ENCODE measurements at places on chromosomes 4 and X. TPM values are rescaled to one million over a fixed set of nuclear protein-coding genes. Genes with fewer than 3 reads are reported as not detected.

- peak overlapping the region; percentile 70 for H3K4me3 ChIP-seq
- H3K27me3 ChIP-seq: peaks cover 48% of the 10 kb centered on the region
- no peak overlapping the region for H3K27ac ChIP-seq
- DNase-seq: no peak
Observed at GRCh38 chr4:997375-998071, 4.3 kb upstream of the SLC26A1 start.

Gene UGT2A1
- total RNA-seq: not detected

DNA sequence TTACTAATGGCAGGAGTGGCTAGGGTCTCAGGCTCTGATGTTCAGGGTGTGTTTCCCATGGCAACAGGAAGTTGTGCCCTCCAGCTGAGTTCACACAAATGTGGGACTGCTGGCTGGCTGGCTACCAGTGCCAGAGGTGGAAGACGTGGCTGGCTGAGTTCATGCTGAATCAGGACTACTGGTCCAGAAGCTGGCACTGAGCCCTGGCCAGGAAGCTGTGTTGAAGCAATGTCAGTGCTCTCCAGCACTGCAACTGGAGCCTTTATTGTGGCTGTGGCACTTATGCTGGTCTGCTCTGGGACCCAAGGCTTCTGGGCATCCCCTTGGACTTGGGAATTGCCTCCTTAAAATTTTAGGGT lies 42.0 kb upstream of the ZXDA start:
- no peak overlapping the region for H3K27ac ChIP-seq
- no peak overlapping the region for H3K4me3 ChIP-seq
- H3K27me3 ChIP-seq: no peaks in the 10 kb centered on the region
- no peaks in the 10 kb centered on the region for H3K36me3 ChIP-seq
- DNase-seq: no peak

Gene HS3ST1
- 2.5 TPM for total RNA-seq

- H3K27ac ChIP-seq: no peak overlapping the region
- H3K36me3 ChIP-seq: no peaks in the 10 kb centered on the region
- no peaks in the 10 kb centered on the region for H3K4me1 ChIP-seq
- peaks cover 3% of the 10 kb centered on the region for H3K27me3 ChIP-seq
Observed at GRCh38 chr4:25085671-25086070, 54.9 kb upstream of the LGI2 start.

GRCh38 chr4:89894649-89895550 lies at the start of gene MMRN1:
TSS of gene MMRN1 (plus strand) at chr4:89894854. CDS start at chr4:89894972, 118 bp downstream.
- H3K36me3 ChIP-seq: no peaks in the 10 kb centered on the region
- no peak within 1 kb of the TSS for H3K27ac ChIP-seq
- H3K27me3 ChIP-seq: no peaks in the 10 kb centered on the region

- no peaks in the 10 kb centered on the region for H3K4me1 ChIP-seq
- H3K27ac ChIP-seq: no peak overlapping the region
- no peaks in the 10 kb centered on the region for H3K36me3 ChIP-seq
- DNase-seq: no peak
- no peak overlapping the region for H3K4me3 ChIP-seq
Observed at GRCh38 chrX:119647089-119647488, 40.9 kb upstream of the NKRF start.

Gene DUSP21
- not detected for total RNA-seq

Gene CLDN22
- not detected for total RNA-seq

DNA sequence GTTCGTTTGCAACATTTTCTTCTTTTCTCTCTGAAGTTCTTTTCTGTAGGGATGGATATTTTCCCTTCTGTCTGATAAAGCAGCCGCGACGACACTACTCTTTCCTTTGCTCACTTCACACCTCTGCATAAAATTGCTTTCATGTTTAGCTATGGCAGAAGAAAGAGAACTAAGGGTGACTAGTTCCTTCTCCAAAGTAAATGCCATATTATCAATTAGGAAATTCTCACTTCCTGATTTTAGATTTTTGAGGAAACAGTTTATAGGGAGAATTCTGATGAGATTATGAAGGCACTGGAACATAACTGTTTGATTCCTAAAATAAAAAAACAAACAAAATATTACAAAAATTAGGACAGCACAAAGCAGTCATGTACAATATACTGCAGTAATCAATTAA lies 29.2 kb downstream of the FANCB start:
- no peak for DNase-seq
- H3K4me1 ChIP-seq: no peaks in the 10 kb centered on the region
- no peaks in the 10 kb centered on the region for H3K36me3 ChIP-seq
- H3K27me3 ChIP-seq: no peaks in the 10 kb centered on the region
- H3K27ac ChIP-seq: no peak overlapping the region

Gene DBET
- total RNA-seq: not detected

DNA sequence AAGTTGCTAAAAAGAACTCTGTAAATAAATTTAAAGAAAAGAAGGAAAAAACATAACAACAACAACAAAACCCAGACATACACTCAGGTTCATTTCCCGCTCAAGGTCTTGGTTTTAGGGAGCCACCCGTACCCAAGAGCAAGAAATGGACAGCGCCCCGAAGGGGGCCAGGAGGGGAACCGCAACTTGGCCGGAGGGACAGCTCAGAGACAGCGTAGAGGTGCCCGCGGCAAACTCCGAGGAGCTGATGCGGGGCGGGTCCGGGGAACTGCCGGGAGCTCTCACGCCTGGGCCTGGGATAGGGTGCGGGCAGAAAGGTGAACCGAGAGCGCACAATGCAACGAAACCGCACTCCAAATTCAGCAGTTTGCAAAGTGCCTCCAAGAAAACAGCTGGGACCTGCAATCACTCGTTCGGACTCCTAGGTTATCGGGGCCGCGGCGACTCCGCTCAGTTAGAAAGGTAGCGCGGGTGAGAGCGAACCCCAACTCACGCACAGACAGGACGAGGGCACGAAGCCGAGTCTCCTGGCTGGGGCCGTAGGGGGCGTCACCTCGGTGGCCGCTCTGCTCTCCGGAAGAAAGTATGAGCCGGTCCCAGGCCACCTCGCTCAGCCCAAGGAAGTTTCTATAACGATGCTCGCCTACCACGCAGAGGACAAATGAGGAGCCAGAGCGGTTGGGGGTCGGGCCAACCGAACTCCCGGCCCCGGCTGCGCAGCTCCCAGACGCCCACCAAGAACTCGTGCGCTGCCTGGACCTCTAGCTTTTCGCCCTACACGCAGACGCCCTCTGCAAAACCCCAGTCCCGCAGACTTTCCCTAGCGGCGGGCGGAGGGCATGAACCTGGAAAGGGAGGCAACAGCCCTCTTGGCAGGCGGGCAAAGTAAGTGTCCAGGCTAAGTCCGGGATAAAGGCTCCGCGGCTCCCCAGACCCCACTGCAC lies 1.4 kb downstream of the NDNF start:
- H3K4me3 ChIP-seq: peak overlapping the region; percentile 90
- peak; percentile 79 for DNase-seq
- no peaks in the 10 kb centered on the region for H3K36me3 ChIP-seq
- H3K4me1 ChIP-seq: peaks cover 16% of the 10 kb centered on the region

GRCh38 chr4:42101446-42101975 lies 50.9 kb downstream of the BEND4 start:
- no peaks in the 10 kb centered on the region for H3K27me3 ChIP-seq
- H3K27ac ChIP-seq: no peak overlapping the region
- no peak for DNase-seq
- no peaks in the 10 kb centered on the region for H3K4me1 ChIP-seq
- no peaks in the 10 kb centered on the region for H3K36me3 ChIP-seq
- no peak overlapping the region for H3K4me3 ChIP-seq

DNA sequence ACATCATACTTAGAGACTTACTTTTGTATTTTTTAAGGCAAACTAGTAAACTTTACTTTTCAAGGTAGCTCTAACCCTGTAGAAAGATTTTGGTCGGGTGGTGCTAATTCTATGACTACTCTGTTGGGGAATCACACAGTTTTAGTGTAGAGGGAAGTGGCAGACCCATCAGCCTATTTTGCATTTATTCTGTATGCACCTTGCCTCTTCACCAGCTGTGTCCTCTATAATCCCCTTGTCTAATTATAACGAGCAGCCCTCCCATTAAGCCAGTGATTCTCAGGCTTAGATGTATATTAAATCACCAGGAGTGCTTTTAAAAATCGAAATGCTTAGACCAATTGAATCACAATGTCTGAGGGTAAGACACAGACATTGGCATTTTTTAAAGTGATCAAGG lies 78.1 kb downstream of the GALNT7 start:
- no peak for DNase-seq
- H3K27ac ChIP-seq: no peak overlapping the region
- H3K4me3 ChIP-seq: no peak overlapping the region
- H3K4me1 ChIP-seq: peaks cover 7% of the 10 kb centered on the region

DNA sequence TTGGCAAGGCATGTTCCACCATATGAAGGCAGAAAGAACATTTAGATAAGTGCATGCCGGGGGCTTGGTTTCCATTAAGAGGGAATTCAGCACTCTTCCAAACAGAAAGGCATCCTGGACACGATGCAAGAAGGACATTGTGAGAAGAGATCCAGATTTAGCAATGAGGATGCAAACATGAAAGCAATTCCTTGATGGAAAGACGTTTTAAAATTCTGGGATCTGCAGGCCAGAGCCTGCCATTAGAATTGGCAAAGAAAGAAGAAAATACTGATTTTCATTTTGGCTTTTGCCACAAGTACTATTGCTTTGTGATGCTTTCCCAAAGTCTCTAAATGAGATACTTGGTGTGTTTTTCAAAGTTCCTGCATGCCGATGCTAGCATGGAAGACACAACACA lies 367.6 kb downstream of the PPP3CA start:
- no peak overlapping the region for H3K4me3 ChIP-seq
- H3K36me3 ChIP-seq: no peaks in the 10 kb centered on the region
- no peak for DNase-seq
- no peaks in the 10 kb centered on the region for H3K27me3 ChIP-seq
- no peak overlapping the region for H3K27ac ChIP-seq

Gene ANTXR2
- total RNA-seq: 30.4 TPM

GRCh38 chr4:113707048-113707447 lies 54.5 kb downstream of the CAMK2D start:
- peaks cover 17% of the 10 kb centered on the region for H3K4me1 ChIP-seq
- no peak overlapping the region for H3K4me3 ChIP-seq
- peaks cover 5% of the 10 kb centered on the region for H3K36me3 ChIP-seq
- no peaks in the 10 kb centered on the region for H3K27me3 ChIP-seq

- H3K27ac ChIP-seq: no peak overlapping the region
- H3K4me1 ChIP-seq: no peaks in the 10 kb centered on the region
- H3K36me3 ChIP-seq: peaks cover 29% of the 10 kb centered on the region
- H3K27me3 ChIP-seq: no peaks in the 10 kb centered on the region
Observed at GRCh38 chr4:158861766-158862165, 92.9 kb downstream of the FNIP2 start.

DNA sequence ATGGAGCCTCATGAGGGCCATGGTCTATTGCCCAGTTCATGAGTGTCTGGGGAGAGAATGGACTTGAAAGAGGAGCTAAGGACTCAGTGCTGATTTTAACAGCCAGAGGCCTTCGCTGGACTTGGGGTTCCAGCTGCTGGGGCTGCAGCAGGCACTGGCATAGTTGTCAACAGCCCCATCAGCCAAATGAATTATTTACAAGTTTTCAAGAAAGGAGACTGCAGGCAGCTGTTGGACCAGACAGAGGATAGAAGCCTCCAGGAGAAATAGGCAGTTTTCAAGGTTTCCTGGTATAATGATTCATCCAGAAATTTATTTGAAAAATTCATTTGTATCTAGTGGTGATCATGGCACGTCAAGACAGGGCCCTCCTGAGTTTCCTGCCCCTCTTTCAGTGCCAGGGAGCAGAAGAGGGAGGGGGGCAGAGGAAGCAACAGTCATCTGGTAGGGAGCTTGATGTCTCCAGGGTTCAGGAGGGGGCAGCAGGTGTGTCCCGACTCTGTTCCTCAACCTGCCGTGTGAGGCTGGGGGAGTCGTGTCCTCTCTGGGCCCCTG lies 63.1 kb upstream of the GPR78 start:
- H3K27ac ChIP-seq: no peak overlapping the region
- no peaks in the 10 kb centered on the region for H3K4me1 ChIP-seq
- H3K27me3 ChIP-seq: no peaks in the 10 kb centered on the region
- no peak for DNase-seq

Gene SPANXA1
- total RNA-seq: not detected

DNA sequence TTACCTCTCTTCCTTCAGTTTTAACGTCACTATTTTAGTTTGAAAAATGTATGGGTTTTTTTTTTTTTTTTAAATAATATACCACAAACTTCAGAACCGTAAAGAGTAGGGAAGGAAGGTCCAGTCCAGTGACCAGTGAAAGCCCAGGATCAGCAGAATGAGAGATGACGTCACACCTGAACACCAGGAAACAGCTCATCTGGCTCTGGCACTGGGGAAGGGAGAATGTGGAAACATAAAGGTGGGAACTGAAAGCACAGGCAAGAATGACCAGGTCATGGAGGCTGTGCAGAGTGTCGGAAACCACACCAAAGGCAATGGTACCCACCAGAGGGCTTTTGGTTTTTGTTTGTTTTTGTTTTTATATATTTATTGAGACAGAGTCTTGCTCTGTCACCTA lies 141.2 kb downstream of the DHX15 start:
- no peak for DNase-seq
- H3K4me1 ChIP-seq: peaks cover 5% of the 10 kb centered on the region
- H3K27me3 ChIP-seq: peaks cover 7% of the 10 kb centered on the region
- no peak overlapping the region for H3K4me3 ChIP-seq
- H3K36me3 ChIP-seq: no peaks in the 10 kb centered on the region
- H3K27ac ChIP-seq: no peak overlapping the region

Gene PDK3
- total RNA-seq: 30.4 TPM

DNA sequence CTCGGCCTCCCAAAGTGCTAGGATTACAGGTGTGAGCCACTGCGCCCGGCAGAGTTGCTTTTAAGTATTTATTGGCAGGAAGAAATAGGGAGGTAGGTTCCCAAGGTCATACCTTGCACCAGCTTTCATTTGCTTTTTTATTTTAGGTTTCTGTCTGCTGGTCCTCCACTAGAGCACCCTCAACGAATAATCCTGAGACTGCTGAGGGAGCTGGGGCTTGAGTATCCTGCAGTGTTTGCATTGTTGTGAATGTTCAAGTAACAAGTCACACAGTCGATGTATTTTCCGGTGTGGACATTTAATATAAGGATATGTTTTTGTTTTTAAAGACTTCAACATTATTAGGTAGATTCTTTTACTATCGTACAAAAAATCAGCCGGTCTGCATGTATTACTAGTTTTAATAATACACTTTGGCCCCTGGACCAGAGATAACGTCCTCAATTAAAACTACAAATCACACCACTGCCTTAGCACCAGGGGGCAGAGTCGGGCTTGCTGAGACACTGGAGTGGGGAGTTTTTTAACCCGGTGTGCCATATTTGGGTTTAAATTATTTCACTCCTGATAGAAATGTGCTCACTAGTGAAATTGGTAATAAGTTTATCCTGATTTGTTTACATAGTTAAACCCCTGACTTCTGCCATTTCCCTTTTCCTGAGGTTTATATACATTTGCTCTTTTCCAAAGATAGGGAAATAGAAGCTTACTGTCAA lies 11.6 kb downstream of the SMIM20 start:
- no peak for DNase-seq
- H3K4me1 ChIP-seq: peaks cover 13% of the 10 kb centered on the region
- no peak overlapping the region for H3K4me3 ChIP-seq
- H3K27me3 ChIP-seq: no peaks in the 10 kb centered on the region
- peaks cover 25% of the 10 kb centered on the region for H3K36me3 ChIP-seq
- no peak overlapping the region for H3K27ac ChIP-seq

- DNase-seq: no peak
- H3K36me3 ChIP-seq: no peaks in the 10 kb centered on the region
- no peak overlapping the region for H3K4me3 ChIP-seq
- no peaks in the 10 kb centered on the region for H3K27me3 ChIP-seq
Observed at GRCh38 chr4:101295691-101296090, 51.6 kb downstream of the PPP3CA start.
